GDM1 (cell line): ENCODE measurements at places on chromosomes 2 and 18.

DNA sequence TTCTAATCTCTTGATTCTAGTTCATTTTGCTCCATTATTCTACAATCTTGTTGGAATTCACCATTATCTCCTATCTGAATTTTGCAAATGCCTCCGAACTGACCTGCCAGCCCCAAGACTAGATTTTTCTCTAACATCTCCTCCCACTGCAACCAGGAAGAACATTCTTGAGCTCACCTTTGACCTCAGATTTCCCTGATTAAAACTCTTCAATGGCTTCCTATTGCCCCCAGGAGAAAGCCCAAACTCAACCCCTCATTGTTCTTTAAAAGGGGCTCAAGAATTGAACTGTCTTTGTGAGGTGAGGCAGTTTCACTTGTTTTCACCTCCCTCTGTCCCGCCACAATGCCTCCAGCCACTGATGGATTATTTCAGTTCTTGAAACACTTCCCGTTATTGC lies 784.6 kb upstream of the ZEB2 start:
- DNase-seq: no peak

- no peak for DNase-seq
Measured at GRCh38 chr18:32280911-32281310, 91.1 kb downstream of the MEP1B start.

- DNase-seq: no peak
Measured at GRCh38 chr2:44498551-44498950, 136.8 kb downstream of the CAMKMT start.

- no peak for DNase-seq
Measured at GRCh38 chr2:150156876-150157275, 330.6 kb downstream of the RND3 start.

GRCh38 chr2:3536682-3537632 lies 17.6 kb upstream of the ADI1 start:
- DNase-seq: no peak

- DNase-seq: no peak
Measured at GRCh38 chr2:42516418-42516901, 22.7 kb upstream of the KCNG3 start.

- DNase-seq: no peak
Measured at GRCh38 chr2:31337860-31338259, 76.7 kb downstream of the XDH start.

- DNase-seq: no peak
Measured at GRCh38 chr2:47344890-47345589, 57.9 kb upstream of the MSH2 start.

GRCh38 chr2:136045835-136046570 lies 60.6 kb upstream of the DARS1 start:
- no peak for DNase-seq
